ENCODE measurements at places on chromosomes 2 and 18.
A peak's percentile ranks its signal among the peaks of the same experiment; 100 is the strongest.

DNA sequence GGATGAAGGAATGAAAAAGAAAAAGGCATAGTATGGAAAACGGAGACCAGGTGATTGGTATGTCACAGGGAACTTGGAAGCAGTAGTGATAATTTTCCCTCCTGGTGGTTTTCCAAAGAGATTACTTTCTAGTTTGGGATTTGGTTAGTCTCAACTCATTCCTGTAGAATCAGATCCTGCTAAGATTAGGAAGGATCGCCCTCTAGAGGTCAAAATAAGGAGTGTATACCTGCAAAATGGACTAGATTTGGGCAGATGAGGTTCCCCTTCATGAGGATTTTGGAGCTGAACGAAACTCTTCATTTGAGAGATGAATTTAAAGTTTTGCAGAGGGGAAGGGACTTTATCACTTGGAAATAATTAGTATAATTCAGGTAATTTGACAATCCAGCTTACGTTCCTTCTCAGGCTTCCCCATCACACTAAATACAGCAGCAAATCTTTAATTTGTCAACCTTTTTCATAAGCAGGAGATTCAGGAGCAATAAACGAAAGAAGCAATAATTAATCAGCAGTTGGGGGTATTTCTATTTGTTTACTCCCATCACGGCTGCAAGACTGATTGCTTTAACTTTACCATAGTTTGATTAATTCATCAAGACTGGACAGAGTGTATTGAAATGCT lies 65.2 kb downstream of the CCDC195 start:
- no peak for DNase-seq

DNA sequence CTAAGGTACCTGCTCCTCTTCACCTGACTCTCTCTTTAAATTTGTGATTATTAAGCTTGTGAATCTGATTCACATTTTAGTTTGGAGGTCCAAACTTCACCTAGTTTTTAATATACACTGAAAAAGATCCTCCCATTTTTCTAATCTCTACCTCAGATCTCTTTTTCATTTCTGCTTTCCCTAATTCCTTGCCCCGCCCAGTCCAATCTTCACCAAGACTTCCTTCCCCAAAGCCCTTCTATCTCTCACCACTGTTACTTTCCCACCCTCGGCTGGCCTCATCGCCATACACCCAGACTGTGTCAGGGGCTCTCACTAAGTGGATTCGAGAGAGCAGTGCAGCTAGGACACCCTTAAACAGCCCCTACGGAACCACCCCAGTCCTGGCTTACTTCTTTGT lies 40.0 kb downstream of the LBH start:
- DNase-seq = no peak

- DNase-seq = no peak
Observed at GRCh38 chr2:573805-574392, 103.3 kb downstream of the TMEM18 start.

- no peak for DNase-seq
Observed at GRCh38 chr2:10477443-10478297, 29.5 kb upstream of the ODC1 start.

DNA sequence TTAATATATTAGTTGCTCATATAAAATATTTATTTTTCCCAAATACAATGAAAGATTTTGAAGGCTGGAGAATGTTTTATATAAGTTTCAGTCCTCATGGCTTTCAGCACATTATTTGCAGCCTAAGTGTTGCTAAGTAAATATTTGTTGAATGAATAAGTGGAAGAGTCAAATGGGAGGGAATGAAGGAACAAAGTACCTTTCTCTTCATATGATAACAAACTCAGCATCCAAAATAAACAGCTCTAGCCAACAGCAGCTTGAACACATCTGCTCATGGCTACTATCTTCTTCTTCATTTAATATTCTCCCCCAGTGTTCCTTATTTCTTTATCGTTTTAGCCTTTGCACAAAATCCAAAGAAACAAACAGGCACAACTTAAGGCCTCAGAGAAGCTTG lies 385.2 kb upstream of the PIK3C3 start:
- no peak for DNase-seq

GRCh38 chr2:145835665-145836064 lies 1315.7 kb upstream of the ZEB2 start:
- DNase-seq = no peak

GRCh38 chr18:74282755-74283554 lies 8.8 kb downstream of the CYB5A start:
- no peak for DNase-seq

- no peak for DNase-seq
Observed at GRCh38 chr18:45522371-45522770, 92.9 kb upstream of the SLC14A2 start.

DNA sequence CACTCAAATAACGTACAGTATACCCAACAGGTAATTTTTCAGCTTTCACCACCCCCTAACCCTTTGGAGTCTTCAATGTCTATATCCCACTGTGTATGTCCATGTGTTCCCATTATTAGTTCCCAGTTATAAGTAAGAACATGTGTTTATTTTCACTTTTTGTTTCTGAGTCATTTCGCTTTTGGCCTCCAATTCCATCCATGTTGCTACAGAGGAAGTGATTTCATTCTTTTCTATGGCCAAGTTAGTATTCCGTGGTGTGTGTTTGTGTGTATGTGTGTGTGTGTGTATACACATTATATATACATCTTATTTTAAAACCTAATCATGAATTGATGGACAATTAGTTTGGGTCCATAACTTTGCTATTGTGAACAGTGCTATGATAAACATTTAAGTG lies 464.4 kb downstream of the CMPK2 start:
- DNase-seq = no peak

DNA sequence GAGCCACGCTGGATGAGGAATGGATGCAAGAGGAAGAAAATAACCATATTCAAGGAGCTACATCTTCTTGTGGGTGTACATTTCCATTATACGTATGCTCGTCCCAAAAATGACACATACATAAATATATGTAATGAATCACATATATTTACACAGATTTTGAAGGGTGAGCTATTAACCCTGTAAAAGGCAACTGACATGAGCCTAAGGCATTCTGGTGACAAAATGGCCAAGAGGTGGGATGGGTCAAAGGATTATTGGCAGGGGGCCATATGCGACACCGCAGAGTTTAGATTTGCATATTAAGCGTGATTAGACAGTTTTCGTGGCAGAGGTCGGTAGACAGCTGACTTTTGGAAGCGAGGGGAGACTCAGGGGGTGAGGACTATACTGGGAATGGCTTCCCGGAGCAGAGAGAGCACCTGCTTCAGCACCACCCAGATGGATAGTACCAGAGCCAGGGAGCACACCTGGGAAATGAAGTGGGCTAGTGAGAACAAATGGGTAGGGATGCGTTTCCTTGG lies 431 bp upstream of the CNRIP1 start:
- DNase-seq = peak; percentile 59

DNA sequence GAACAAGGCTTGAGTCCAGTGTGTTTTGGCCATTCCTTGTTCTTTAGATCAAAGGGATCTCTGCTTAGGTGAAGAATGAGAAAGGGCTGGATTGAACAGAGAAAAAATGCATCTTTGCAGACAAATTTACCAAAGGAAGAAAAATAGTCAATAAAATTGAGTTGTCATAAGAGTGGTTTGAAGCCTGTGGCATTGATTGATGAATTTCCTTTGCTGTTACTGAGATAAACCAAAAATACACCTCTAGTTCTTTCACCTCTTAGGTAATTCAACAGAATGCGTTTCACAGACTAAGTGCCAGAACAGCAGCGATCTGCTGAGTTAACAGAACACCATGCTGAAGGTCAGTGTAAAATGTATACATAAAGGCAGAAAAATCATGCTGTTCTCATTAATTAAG lies 96.8 kb downstream of the SPHKAP start:
- no peak for DNase-seq

DNA sequence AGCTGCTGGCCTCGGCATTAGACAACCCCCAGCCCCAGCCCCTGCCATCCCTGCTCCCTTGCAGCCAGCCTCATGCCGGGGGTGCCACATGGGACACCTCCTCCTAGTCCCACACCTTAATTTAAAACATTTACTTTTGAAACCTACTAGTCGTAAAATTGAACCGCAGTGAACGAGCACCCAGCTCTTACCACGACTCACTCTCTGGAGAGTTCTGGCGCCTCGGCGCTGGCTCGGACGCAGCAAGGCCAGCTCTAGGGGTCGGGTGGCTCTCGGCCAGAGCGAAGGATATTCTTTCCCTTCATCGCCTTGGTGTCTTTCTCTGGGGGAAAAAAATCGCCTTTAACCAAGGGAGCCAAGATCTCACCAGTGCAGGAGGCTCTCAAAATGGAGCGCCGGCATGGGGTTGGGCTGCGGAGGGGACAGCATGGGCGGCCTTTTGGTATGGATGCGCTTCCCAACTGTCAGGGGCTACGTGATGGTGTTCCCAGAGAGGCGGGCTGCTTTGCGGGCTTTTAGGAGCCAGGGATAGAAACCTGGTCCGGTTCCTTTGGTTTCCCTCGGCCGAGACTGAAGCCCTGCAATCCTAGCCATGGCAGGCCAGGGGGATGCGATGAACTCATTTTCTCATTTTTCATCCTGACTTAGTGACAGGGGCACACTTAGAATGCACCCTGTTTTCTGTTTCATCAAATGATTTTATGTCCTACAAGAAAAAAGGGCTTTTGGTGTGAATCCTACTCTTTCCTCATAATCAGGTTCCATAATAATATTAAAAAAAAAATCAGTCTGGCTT lies 2.0 kb downstream of the HPCAL1 start:
- DNase-seq = no peak

DNA sequence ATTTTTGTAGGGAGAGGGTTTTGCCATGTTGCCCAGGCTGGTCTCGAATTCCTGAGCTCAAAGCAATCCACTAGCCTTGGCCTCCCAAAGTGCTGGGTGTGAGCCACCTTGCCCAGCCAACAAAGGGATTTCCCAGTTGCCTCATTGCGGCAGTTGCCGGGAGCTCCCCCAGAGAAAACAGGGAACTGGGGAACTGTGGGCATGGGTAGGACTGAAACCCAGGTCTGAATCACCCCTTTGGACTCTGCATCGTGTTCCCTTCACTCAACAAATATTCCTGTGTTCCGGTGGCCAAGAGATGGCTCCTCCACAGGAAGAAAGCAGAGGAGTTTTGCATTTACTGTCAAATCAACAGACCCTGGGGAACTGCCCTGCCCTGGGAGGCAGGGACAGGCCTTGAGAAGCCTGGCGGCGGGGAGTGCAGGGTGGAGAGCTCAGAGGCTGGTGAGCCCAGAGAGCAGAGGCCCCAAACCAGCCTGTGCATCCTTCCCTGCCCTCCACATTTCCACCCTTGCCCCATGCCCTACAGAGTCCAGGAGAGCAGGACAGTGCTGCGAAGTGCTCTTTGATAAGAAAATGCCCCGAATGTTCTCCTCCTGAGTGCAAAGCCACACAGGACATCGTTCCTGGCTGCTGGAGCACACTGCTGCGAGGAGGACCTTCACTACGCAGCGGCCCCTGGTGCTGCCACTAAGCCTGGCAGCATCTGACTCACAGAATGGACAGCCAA lies 24.9 kb downstream of the MYO7B start:
- no peak for DNase-seq

GRCh38 chr2:53473236-53473635 lies 294.4 kb upstream of the CHAC2 start:
- peak; percentile 24 for DNase-seq

GRCh38 chr18:68172842-68173549 lies 541.9 kb downstream of the TMX3 start:
- peak; percentile 54 for DNase-seq

DNA sequence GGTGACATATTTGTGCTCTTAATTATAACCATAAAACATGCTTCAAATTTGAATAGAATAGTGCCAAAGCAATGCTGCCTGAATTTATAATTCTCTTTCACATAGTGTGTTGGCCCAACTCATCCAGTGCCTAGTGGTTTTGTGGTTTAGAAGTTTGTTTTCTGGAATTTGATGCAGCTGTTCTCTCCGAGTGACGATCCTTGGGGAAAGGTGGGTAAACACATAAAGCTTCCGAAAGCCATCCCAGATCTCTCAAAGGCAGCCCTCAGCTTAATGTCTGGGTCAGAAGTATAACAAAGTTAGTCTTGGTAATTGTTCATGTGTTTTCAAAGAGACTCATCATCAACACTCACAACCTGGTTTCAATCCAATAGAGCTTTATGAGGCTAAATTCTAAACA lies 235.6 kb upstream of the CDH2 start:
- DNase-seq = no peak
